ENCODE measurements at places on chromosomes 7 and 10. TPM values are rescaled to one million over a fixed set of nuclear protein-coding genes. Genes with fewer than 3 reads are reported as not detected.

NPY4R2 gene
- total RNA-seq, result not detected

DNA sequence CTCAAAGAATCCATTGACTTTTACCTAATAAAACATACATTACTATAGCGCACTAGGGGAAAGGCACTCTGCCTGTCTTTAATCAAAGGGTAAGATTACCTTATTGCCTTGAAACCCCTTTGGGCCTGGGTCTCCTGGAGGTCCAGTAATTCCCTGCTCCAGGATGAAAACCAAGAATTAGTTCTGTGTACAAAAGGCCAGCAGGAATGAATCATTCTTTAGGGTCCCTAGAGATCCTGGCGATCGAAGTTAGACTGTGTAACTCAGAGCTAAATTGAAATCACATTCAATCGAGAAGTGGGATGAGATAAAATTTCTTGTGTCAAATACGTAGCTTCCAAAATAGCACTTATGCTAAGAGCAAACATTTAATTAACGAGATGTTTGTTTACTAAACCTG, 29.8 kb downstream of the COL28A1 start:
- H3K27ac ChIP-seq, result no peak overlapping the region
- DNase-seq, result no peak
- H3K4me1 ChIP-seq, result no peaks in the 10 kb centered on the region
- H3K36me3 ChIP-seq, result no peaks in the 10 kb centered on the region
- H3K4me3 ChIP-seq, result no peak overlapping the region

- DNase-seq, result no peak
- no peaks in the 10 kb centered on the region for H3K4me1 ChIP-seq
- no peaks in the 10 kb centered on the region for H3K36me3 ChIP-seq
- H3K27ac ChIP-seq, result no peak overlapping the region
These were observed 20.8 kb downstream of the LAMB4 start for GRCh38 chr7:108109221-108109908.

GRCh38 chr10:130899856-130900255, 411.7 kb downstream of the TCERG1L start:
- no peak for DNase-seq
- no peaks in the 10 kb centered on the region for H3K36me3 ChIP-seq
- H3K27me3 ChIP-seq, result no peaks in the 10 kb centered on the region
- no peak overlapping the region for H3K27ac ChIP-seq

AKR1C4 gene
- total RNA-seq, result not detected

- DNase-seq, result no peak
- H3K36me3 ChIP-seq, result no peaks in the 10 kb centered on the region
- H3K27ac ChIP-seq, result no peak overlapping the region
- no peak overlapping the region for H3K4me3 ChIP-seq
These were observed 86.7 kb upstream of the IL6 start for GRCh38 chr7:22640269-22640668.

All from CD4-positive, alpha-beta T cell (primary cell).